T-helper 2 cell (primary cell): ENCODE measurements at places on chromosomes 12 and 14.

DNA sequence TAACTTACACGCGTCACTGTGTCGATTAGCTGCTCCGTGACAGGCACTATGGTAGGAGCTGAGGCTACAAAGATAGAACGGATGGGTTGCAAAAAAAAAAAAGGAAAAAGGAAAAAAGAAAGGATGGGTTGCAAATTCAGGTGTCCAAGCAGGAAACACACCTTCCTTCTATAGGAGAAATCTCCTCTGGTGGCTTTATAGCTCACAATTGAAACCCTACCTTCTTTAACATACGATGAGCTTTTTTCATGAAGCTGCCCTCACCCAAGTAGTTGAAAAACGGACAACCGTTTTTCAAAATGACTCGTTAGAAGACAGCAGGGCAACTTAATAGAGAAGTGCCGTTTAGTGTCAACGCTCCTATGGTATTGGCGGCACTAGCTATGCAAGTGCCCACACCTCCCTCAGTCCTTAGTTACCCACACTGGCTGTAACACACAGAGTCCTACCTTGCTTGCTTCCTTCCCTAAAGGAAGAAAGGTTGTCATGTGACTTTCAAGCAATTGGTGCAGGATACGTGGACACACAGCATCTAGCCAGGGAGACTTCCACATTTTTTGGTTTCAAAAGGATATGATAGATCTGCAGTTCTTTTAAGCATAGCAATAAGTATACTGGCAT is 682 bp upstream of the TRIP11 start:
- DNase-seq: no peak

DNA sequence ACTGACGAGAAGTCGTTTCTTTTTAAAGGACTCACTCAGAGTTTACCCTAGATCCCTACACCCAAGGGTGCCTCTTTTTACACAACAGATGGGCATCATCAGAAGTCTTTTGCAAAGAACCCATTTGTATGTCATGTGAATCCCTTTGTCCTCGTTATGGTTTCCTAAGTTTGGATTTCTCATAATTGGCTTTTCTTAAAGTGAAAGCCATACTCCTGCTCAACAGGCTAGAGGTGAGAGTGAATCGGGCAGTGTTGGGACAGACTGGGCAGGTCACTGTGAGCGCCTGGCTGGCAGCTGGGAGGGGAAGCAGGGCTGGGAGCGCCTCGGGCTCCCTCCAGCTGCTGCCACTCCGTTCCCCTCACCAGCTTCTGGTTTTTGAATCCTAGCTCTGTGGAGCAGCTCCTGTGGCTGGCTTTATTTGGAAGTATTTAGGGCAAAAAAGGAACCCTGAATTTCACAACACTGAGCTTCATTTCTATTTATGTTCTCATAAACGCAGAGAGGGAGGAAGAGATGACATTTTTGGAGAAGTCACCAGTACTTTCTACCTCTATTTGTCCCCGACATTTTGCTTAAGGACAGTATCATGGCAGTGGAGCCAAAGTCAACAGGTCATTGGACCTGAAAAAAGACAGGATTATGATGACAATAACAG is 63.8 kb upstream of the ACTN1 start:
- DNase-seq: no peak

- DNase-seq: no peak
Observed at GRCh38 chr12:131933387-131933786, 4.3 kb downstream of the PUS1 start.

DNA sequence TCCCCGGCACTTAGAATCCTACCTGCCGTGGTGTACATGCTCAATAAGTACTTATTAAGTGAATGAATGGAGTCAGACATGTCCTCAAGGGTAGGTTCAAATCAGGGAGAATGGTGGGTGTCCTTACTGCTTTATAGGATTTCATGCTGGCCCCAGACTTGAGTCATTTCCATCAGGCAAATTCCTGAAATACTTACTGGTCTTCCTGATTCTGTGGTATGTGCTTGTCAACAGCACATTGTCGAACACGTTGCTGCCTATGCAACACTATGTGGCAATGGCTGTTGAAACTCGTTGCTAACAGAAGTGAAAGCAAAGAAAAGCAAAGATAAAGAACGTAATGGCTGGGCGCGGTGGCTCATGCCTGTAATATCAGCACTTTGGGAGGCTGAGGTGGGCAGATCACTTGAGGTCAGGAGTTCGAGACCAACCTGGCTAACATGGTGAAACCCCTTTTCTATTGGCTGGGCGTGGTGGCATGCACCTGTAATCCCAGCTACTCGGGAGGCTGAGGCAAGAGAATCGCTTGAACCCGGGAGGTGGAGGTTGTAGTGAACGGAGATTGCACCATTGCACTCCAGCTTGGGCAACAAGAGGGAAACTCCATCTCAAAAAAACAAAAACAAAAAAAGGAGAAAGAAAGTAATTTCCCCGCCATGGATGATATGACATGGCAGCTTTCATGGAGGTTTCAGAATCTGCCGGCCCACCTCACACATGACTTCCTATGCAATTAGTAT is 214.9 kb downstream of the ZFP36L1 start:
- DNase-seq: no peak

GRCh38 chr14:69997849-69998248 is 118.6 kb downstream of the SMOC1 start:
- DNase-seq: no peak

DNA sequence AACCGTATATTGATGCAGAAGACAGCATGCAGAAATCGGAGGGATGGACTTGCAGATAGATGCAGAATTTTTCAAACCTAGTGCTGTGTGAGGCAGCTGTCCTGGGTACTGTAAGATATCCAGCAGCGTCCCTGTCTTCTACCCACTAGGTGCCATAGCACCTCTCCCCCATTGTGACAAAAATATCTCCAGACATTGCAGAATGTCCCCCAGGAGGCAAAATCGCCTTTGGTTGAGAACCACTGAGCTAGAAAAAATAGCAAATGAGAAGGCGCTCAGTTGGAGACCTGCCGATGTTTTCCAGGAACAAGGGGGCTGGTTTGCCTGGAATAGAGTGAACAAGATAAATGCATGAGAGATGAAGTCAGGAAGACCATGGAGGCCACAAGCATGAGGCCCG is 67.9 kb upstream of the TMEM132D start:
- no peak for DNase-seq

DNA sequence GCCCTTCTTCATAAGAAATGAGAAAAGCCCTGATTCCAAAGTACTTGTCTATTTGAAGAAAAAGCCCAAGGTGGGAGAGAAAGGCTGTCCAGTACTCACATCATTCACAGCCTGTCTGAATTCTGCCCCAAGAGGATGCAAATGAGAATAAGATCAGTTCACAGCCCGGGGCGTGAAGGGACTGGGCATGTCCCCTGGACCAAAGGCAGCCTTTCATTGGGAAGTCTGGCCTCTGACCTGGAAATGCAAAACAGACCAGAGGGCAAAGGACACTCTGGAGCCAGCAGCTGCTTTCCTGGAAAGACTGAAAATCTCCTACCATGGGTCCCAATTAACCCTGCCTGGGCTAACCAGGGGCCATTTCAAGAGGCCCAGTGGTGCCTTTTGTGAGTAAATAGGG is 191.2 kb upstream of the PELI2 start:
- no peak for DNase-seq

DNA sequence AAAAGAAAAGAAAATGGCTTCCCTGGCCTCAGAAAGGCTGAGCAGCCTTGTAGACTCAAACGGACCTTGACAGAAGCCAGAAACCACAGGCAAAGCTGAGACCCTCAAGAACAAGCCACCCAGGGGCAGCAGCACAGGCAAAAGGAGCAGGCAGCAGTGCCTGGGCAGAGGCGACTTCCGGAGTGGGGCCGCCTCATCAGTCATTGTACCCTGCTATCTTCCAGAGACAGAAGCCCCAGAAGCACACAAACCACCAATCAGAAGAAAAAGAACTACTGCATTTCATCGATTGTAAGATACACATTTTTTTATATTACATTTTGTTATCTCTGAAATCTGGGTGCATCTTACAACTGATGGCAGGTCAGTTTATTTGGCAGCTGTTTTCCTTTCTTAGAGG is 58.2 kb upstream of the ZFP36L1 start:
- no peak for DNase-seq

GRCh38 chr14:51119411-51120051 is 24.6 kb upstream of the TRIM9 start:
- DNase-seq: no peak

- no peak for DNase-seq
Observed at GRCh38 chr12:16021676-16022075, 110.5 kb downstream of the DERA start.

GRCh38 chr14:43896044-43896443 is 611.0 kb downstream of the FSCB start:
- no peak for DNase-seq

DNA sequence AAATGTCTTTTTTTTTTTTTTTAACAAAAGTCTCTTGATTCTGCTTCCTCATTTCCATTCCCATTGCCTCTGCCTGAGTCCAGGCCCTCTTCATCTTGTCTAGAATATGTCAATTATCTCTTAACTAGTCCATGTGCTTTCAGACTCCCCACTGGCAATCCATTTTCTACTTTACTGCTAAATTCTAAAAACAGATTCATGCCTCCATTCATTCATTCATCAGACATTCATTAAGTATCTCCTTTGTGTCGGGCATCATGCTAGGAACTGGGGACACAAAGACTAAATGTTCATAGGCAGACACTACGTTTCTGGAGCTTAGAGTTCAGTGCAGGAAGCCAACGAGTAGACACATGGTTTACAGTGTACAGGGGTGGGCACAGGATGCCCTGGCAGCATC is 9.6 kb upstream of the NEDD1 start:
- no peak for DNase-seq

DNA sequence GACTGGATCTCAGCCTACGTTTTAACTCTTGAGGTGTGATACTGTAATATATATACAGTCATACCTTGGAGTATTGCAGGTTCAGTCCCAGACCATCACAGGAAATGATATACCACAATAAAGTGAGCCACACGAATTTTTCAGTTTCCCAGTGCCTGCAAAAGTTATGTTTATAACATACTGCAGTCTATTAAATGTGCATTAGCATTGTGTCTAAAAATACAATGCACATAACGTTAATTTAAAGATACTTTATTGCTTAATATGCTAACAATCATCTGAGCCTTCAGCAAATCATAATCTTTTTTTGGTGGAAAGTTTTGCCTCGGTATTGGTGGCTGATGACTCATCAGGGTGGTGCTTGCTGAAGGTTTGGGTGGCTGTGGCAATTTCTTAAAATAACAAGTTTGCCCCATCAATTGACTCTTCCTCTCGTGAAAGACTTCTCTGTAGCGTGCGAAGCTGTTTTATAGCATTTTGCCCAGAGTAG is 18.9 kb downstream of the PYROXD1 start:
- DNase-seq: no peak

- no peak for DNase-seq
Observed at GRCh38 chr12:131831635-131832041, 3.4 kb downstream of the MMP17 start.

DNA sequence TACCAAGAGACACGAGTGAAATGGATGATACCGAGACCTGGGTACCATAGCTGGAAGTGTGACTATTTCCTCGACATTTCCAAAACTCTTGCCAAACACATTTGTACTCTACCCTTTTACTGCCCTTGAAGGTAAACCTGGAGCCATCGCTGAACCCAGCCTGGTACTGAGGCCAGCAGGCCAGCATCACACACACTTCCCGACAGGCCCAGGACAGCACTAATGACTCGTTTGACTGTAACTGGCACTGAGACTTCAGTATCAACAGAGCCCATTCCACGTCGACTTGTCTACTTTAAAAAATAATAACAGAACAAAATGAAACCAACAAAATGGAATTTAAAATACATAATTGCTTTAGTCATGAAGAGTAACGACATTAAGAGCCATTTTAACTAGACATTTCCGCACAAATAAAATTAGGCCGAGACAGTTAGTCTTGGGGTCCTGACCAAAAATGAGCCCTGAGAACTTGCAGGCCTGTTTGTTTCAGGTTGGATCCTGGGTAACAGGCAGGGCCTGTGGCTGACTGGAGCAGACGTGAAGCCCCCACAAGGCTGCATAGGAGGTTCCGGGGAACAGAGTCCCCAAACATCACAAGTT is 94.3 kb downstream of the RIMBP2 start:
- DNase-seq: no peak

DNA sequence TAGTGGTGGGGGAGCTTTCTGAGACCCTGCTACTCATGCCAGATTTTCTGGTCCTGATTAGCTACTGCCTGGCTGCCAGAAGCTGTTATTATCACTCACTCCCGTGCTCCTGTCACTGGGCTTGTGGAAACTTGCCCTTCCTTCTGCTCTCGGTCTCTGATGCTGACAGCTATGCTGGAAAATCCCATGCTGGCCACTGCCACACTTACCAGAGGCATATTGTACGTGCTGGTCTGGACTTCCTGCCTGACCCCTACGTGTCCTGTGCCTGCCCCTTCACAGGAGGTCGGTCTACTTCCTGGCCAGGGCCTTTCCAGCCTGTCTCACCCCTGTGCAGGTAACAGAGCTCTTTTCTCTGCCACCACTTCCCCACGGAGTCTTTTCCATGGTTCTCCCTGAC is 149.4 kb upstream of the PLEKHG7 start:
- DNase-seq: no peak

- DNase-seq: no peak
Observed at GRCh38 chr12:112938751-112939150, 477 bp downstream of the OAS3 start.

DNA sequence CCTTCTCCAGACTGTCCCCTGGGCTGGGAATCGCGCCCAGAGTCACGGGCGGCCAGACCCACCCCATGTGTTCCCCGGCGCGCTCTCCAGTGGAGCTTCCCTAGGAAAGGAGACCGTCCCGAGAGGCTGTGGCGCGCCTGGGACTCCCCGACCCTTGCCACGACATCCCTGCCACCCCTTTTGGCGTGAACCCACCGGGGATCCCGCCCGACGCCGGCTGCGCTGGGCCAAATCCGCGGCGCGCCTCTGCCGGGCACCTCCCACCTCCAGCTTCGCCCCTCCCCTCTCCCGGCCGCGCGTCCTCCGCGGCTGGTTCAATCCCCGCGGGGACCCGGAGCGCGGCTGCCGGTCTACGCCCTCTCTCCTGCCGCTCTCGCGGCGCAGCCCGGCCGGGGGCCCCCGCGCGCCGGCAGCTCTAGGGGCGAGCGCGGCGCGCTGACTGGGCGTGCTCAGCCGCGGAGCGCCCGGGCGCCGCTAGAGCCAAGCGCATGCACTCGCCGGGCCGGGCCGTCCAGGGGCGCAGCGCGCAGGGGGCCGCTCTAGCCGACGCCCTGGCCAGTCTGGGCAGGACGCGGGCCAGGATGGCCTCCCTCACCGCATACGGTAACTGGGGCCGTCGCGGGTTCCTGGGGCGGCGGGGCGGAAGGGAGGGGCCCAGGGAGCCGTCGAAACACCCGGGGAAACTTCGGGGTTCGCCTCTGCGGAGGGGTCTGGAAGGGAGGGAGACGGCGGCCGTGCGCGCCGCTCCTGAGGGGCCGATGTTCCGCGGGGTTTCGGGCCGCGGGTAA is 77.4 kb upstream of the ANO4 start:
- DNase-seq: no peak

GRCh38 chr12:5068619-5069018 is 24.9 kb downstream of the KCNA5 start:
- DNase-seq: no peak
